Stimulated activated CD8-positive, alpha-beta memory T cell treated with anti-CD3 and anti-CD28 coated beads, Interleukin-15, amount 100 ng/mL, for 48 hours (primary cell): ENCODE measurements at places on chromosomes 3 and 15.

DNA sequence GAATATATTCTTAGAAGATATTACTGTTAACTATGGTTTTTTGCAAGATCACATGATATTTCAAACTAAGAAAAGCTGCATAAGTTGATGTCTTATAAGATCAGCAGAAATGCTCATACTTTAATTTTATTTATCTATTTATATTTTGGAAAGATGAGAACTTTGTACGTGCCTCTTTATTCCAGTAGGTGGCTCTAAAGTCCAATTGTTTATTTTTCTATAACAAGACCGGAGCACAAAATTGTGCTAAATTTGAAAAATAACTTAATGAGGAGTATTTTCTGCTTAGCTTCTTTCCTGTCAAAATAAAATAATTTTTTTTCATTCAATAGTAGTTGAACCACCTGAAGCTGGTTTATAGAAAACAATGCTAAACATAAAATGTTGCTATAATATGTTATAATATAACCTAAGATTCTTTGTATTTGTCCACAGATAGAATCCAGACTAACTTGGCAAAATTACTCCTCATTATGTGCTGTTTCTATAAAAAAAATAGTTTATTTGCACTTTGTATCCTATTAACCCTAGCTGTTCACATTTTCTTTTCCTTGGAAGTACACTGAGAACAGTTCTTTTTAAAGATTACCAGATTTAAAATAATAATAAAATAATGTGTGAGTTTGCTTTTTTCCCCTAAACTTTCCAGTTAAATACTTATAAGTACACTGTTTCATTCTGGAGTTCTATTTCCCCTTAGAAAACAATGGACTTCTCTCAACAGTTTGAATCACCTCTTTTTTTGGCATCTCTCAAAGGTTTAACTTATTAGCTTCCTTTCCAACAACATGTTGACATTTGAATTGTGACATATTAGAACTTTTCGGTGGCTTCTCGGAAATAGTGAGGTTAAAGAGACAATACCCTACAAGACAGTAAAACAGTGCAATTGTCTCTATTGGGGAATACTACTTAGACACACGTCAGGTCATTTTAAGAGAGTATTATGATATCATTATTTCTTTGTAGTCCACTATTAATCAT lies 530.0 kb downstream of the MECOM start:
- DNase-seq = no peak

DNA sequence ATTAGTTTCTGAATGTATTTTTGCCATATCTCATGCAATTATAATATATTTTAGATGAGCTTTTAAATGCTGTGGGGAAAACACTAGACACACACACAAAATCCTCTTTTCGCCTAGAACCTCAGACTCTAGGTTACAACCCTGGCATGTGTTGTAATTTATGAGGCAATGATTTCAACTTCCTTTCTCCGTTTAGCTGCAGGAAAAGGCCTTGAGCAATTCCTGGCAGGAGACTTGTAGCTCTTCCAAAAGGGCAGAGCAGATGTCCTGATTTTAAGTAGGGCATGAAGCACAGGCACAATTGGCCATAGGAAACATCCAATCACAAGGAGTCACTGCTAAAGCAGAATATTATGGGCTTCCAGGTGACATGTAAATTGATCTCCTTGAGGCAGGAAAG lies 82.0 kb downstream of the GPR156 start:
- no peak for DNase-seq

DNA sequence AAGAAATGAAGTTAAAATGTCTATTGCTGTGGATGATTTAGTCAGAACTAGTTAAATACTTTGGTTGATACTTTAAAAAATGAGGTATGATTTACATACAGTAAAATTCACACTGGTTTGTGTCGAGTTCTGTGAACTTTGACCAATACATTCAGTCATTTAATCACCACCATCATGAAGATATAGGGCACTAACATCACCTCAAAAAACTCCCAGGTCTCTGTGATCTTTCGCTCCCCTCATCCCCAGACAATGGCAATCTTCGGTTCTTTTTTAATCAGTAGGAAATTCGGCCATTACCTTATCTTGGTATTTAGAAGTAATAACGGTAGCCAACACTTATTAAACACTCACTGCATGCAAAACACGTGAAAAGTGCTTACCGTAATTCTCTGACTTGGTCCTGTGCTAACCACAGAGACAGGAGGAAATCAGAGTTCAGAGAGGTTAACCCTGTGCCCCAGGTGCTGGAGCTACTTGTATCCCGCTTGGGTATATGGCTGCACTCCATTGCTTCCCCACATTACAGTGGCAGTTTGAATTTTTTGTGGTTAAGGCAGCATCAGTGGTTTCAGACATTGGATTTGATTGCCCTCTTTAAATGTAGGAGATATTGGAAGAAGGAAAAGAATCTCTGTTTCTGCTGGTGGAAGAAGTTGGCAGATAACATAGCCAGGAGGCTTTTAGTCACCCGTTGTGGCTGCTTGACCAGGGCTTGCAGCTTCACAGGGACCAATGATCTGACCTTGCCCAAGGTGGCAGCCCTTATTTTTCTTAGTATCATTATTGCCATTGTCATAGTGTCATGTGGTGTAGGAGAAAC lies 4.2 kb downstream of the PLCL2 start:
- DNase-seq = no peak

DNA sequence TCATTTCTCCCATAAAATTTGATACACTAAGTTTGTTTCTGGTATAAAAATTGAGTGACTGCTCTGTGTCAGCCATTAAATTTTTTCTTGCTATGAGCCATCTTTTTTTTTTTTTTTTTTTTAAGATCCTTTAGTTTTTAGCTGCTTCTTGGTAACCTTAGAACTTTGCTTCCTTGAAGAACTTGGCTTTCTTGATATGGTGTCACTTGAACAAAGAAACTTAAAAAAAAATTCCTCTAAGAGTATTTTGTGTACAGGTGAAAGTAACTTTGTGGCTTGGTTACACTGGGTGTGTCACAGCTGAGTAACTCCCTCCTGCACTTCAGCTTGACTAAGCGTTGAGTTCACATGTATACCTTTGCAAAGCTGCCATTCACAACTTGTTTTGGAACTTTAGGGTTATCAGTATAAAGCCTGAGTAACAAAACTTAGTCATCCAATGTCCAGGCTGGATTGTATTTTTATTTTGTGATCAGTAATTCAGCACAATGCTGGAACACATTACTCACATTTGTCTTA lies 6.5 kb downstream of the CHD2 start:
- no peak for DNase-seq

DNA sequence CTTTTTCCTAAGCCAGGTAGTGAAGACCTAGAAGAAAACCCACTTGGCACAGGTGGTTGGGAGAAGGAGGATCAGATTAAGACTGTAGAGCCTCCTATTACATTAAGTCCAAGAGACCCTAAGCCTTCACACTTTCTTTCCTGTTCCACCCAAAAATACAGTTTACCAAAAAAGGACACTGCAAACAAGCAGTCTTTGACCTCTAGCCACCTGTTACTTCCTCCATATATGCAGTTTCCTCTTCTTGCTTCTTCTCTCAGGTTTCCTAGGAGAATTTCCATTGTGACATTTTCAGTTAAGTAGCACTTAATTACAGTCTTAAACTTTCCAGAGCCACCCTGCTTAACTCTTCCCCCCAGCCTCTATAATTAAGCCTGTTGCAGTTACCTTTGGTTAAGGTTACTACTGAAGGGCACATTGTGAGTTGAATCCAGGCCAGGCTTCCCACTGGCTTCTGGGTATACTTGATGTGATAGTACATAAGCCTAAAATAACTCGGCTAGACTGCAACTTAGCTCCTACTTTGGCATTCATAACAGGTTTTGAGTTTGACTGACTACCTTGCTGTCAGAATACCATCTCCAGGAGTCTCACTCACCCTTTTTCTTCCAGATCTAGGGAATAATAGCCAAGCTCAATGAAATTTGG lies 114.2 kb upstream of the UMPS start:
- no peak for DNase-seq

- no peak for DNase-seq
These were observed 8.6 kb downstream of the CEP152 start for GRCh38 chr15:48802257-48802656.

GRCh38 chr3:67241084-67241483 lies 243.0 kb downstream of the KBTBD8 start:
- no peak for DNase-seq

DNA sequence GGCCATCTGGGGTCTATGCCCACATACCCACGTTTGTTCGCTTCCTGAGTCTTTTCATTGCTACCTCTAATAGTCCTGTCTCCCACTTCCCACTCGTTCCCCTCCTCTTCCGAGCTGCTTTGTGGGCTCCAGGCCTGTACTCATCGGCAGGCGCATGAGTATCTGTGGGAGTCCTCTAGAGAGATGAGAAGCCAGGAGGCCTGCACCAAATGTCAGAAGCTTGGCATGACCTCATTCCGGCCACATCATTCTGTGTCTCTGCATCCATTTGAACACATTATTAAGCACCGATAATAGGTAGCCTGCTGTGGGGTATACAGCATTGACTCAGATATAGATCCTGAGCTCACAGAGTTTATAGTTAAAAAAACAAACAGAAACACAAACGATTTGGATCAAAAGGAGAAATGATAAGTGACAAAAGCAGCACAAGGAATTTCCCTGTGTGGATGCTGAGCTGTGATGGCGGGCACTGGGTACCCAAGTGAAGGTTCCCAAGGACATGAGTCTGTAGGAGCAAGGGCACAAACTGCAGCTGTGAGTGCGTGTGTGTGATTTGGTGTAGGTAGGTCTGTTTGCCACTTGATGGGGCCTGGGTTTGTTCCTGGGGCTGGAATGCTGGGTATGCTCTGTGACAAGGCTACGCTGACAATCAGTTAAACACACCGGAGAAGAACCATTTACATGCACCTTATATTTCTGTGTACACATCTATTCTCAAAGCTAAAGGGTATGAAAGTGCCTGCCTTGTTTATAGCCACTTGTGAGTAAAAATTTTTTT lies 35.9 kb downstream of the NR1I2 start:
- no peak for DNase-seq

- no peak for DNase-seq
These were observed 13.6 kb upstream of the DENND6A start for GRCh38 chr3:57706462-57706861.

DNA sequence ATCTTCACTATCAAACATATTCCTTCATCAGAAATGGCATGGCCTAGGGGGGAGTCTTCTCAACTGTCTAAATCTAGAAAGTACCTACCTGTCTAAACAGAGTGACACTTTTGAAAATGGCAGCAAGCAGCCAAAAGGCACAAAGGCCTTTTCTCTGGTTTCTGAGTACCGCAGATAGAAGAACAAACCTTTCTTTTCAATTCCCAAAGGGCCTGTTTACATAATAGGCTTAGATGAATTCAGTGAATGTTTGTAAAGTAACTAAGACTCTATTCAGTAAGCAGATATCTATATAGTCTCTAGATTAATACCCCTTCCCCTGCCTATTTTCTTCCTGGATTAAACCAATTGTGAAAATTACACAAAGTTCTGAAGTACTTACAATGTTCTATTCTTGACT lies 7.1 kb downstream of the MYEF2 start:
- DNase-seq = no peak

- DNase-seq = no peak
These were observed 335.5 kb downstream of the ARPP21 start for GRCh38 chr3:35974872-35975271.

- DNase-seq = no peak
These were observed 491.1 kb downstream of the ZNF385D start for GRCh38 chr3:21259896-21260295.

DNA sequence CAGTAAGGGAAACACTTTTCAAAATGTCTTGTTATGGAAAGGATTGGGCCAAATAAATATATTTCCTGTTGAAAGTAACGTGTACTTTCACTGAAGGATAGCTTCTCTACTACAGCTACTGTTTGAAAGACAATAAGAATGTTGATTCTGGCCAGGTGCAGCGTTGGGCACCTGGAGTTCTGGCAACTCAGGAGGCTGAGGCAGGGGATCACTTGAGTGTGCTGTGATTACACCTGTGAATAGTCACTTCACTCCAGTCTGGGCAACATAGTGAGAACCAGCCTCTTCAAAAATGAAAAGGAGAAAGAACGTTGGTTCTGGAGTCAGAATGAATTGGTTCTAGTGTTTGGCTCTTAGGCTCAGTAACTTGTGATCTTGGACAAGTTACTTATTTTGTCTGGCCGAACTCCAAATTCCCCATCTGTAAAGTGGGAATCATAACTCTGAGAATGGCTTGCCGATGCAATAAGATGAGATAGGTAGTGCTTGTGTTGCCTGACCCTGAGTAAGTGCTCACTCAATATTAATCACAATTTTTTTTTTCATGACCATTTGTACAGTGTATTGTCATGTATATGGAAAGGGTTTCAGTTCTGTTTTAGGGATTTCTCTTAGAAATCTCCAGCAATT lies 310.8 kb downstream of the PTPRG start:
- DNase-seq = no peak

DNA sequence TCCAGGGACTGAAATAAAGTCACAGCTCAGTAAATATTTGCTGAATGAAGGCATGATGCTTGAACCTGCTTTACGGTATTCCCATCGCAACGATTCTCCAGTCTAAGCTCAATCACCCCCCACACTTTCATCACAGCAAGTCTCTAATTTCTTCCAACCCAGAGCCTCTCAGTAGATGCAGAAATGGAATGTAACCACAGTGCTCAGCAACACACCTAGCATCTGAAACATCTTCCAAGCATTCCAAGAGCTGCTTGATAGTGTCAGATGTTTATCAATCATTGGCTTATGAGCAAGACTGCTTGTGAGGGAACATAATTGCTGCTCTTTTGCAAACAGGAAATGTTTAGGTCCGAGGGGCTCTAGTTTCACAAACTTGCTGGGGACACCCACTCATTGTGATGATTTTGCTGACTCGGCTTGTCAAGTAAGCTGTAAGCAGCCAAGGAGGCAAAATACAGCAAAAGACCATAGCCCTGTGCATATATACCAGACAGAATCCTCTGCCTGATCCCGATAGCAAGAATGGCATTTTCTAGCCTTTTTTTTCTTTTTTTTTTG lies 751.2 kb downstream of the NR2F2 start:
- no peak for DNase-seq

GRCh38 chr3:187005827-187006481 lies 75.6 kb downstream of the ST6GAL1 start:
- no peak for DNase-seq

DNA sequence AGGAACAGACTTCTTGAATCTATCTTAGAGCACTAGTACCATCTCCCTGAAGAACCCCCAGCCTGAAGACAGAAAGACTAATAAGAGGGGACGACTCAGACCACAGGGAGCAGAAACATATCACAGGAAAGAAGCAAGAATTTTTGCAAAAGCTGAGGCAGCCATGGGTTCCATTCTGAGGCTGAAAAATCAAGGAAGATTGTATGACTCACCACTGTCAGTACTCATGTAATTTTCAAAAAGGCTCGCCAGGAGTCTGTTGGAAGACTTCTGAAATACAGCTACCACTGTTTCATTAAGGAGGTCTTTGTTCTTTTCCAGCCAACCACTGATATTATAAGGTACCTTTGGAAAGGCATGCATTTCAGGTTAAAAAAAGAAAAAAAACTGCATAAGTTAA lies 47.5 kb downstream of the MYH15 start:
- DNase-seq = no peak

GRCh38 chr3:43869491-43869890 lies 178.8 kb downstream of the ABHD5 start:
- DNase-seq = no peak

GRCh38 chr3:80190051-80190450 lies 422.3 kb upstream of the ROBO1 start:
- no peak for DNase-seq
